ENCODE measurements at places on chromosomes 13 and 19.
A peak's percentile ranks its signal among the peaks of the same experiment; 100 is the strongest.

GRCh38 chr19:29294343-29294811 lies 81.4 kb upstream of the UQCRFS1 start:
- no peak for DNase-seq

DNA sequence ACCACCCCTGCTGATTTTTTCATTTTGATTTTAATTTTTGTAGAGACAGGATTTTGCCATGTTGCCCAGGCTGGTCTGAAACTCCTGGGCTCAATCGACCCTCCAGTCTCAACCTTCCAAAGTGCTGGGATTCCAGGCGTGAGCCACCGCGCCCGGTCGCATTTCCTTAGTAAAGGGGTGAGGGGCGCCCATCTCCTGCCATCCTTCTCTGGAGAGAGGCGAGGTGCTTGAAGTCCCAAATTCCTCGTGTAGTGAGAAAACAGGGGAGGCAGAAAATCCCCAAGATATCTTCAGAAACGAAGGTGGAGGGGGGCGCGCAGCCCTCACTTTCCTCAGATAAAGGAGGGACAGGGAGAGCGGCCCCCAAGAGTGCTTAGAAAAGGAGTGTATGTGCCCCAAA lies 21.0 kb upstream of the GATAD2A start:
- no peak for DNase-seq

GRCh38 chr13:100131863-100132574 lies 43.1 kb downstream of the PCCA start:
- DNase-seq = no peak

DNA sequence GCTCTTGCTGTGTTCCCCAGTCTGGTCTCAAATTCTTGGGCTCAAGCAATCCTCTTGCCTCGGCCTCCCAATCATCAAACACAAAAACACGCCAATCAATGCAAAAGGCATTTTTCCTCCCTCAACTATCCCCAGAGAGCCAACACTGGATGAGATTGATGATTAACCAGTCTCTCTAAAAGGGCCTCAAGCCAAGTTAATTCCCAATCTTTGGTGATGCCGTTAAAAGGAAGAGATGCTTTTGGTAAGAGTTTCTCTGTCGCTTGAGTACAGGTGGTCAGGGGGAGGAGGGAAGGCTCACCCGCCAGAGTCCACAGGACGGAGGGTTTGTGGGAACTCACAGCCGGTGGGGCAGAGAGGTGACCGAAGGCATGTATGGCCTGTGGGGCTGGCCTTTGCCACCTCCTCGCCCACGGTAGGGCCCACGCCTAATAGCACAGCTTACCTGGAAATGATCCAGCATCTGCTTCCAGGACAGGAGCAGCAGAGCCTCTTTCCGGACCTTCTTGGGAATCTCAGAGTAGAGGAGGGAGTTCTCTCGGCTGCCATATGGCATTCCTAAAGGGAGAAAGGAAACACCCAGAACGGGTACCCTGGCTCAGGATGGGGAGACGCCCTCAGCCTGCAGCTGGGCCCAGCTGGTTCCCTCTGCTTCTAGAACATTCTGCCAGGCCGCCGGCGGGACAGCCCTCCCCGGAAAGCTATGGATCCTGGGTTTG lies 18.1 kb downstream of the DPP9 start:
- DNase-seq = no peak

GRCh38 chr19:31340042-31341025 lies 8.9 kb downstream of the TSHZ3 start:
- DNase-seq = peak; percentile 71
